GM04504 (cell line): ENCODE measurements at places on chromosomes 12 and 14.

DNA sequence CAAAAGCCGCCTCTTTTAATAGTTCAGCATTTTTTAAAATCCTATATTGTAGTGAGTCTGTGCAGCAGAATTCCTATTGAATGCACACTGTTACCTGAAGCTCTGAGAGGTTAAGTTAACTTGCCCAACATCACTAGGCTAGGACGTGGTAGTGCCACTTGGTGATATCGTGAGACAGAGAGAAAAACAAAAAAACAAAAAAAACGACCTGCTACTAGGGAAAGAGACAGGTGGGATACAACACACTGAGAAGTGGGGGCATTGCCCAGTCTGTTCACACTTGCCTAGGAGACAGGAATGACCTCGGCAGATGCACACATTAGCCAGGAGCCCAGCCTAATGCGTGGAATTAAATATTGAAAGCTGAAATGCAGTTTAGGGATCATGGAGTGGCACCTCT is 129.7 kb upstream of the CCND2 start:
- no peak for DNase-seq

DNA sequence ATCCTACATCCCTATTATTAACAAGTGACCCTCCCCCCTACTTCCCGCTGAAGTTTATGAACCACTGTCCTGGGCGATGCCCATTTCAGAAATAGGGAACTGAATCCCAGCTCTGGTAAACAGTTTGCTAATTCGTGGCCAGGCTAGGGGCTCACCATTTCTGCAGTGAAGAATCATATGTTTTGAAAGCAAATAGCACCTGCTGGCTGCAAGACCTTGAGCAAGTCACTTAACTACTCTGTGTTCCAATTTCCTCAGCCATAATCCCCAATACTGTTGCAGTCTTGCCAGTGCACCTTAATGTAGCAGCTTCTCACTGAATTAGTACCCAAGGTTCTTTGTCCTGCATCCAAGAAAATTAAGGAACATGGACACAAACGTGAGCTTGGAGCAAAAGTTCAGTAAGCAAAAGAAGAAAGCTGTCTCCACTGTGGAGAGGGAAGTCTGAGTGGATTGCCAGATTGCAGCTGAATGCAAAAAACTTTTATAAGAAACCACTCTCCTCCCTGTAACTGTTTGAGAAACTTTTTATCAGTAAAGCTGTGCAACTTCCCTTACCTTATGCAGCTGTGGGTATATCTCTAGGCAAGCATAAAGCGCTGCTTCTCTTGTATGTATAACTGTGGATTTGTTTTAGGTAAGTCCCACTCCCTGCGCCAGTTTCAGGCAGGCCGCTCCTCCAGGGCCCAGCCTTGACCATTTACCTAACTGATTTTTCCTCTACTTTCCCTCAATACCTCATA is 824 bp downstream of the OAS1 start:
- no peak for DNase-seq

GRCh38 chr14:100436745-100437406 is 113.7 kb downstream of the SLC25A47 start:
- DNase-seq = no peak

GRCh38 chr14:95895720-95896119 is 19.1 kb downstream of the TUNAR start:
- DNase-seq = no peak

DNA sequence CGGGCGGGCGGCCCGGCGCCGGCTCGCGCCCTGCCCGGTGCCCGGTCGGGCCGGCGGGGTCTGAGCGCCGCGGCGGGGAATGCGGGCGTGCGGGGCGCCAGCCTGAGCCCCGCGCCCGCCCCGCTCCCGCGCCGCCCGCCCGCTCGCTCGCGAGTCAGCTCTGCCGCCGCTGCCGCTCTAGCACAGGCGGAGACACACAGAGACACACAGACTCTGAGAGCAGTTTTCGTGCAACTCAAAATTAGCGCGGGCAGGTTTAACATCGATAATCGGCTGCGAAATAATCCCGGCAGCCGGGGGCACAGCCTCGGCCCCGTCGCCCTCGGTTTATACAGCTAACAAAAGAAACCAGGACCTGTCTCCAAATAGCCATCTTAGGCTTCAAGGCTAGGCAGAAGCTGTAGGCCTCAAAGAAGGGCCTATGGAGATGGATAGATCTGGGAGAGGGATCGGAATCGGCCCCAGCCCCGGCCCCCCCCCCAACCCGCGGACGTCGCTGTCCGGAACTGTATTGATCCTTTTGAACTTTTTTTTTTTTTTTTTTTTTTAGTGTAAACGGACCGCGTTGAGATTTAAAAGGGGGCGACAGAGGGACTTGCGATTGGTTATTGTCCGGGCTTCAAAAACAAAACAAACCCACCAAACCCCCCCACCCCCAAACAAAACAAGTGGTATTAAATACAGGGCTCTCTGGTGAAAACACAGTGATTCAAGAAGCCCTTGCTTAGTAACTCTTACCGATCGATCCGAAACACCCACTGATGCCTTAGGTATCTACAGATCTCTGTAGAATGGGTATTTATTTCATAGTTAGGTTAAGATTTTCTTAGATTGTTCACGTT is 1.1 kb downstream of the ARID2 start:
- no peak for DNase-seq

DNA sequence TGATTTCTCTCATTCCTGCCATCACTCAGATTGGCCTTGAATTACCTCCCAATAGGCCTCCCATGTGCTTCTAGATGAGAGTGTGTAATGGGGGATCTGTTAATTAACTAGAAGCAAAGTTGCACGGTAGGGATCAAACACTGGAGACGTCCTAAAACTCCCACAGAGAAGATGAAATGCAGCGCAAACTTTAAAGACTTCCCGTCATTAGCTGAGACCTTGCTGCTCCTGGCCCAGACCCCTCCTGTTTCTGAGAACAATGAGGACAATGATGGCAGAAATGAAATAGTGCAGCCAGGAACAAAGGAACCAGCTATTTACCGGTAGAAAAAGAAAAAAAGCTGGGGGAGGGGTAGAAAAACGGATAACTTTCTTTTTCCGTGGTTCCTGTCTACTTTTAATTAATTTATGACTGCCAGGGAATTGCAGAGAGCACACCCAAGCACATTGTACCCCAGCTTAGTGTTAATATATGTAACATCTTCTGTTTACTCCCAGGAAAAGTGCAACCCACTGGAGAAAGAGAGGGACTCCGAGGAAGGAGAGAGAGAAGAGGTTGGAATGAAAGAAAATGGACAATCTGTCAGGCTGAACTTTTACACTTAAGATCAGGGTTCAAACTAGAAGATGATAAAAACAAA is 280.7 kb upstream of the SOX5 start:
- DNase-seq = no peak

DNA sequence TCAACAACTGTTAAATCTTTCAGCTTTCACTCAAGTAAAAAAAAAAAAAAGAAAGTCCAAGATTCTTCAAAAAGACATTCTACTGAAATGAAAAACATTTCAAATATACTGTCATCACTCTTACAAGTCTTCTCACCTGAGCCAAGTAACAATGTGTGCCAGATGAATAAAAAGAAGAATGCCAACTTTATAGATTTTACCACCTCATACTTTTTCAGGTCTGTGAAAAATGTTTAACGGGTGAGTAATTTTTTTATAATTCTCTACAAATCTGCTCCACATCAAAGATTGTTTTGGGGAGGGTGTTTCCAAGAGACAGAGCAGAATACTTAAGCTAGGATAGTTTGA is 181.0 kb upstream of the BMP4 start:
- no peak for DNase-seq

GRCh38 chr12:65326616-65327015 is 48.1 kb downstream of the MSRB3 start:
- DNase-seq = no peak

DNA sequence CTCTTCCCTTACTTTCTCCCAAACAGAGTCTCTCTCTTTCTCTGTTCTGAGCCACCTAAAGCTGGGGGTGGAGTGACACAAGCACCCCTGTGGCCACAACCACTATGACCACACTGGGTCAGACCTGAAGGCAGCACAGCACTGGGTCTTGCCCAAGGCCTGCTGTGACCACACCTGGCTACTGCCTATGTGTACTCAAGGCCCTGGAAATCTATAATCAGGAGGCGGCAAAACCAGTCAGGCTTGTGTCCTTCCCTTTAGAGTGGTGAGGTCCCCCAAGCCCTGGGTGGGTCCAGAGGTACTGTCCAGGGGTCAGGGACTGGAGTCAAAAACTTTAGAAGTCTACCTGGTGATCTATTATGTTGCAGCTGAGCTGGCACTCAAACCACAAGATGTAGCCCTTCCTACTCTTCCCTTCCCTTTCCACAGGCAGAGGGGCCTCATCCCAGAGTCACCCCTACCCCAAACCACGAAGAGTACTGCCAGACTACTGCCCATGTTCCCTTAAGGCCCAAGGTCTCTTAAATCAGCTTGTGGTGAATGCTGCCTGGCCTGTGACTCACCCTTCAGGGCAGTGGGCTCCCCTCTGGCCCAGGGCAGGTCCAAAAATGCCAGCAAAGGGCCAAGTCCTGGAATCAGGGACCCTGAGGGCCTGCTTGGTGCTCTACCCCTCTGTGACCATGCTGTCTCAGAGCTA is 179.8 kb upstream of the DYRK2 start:
- DNase-seq = no peak

- no peak for DNase-seq
Measured at GRCh38 chr14:74539503-74539902, 45.9 kb downstream of the ISCA2 start.

DNA sequence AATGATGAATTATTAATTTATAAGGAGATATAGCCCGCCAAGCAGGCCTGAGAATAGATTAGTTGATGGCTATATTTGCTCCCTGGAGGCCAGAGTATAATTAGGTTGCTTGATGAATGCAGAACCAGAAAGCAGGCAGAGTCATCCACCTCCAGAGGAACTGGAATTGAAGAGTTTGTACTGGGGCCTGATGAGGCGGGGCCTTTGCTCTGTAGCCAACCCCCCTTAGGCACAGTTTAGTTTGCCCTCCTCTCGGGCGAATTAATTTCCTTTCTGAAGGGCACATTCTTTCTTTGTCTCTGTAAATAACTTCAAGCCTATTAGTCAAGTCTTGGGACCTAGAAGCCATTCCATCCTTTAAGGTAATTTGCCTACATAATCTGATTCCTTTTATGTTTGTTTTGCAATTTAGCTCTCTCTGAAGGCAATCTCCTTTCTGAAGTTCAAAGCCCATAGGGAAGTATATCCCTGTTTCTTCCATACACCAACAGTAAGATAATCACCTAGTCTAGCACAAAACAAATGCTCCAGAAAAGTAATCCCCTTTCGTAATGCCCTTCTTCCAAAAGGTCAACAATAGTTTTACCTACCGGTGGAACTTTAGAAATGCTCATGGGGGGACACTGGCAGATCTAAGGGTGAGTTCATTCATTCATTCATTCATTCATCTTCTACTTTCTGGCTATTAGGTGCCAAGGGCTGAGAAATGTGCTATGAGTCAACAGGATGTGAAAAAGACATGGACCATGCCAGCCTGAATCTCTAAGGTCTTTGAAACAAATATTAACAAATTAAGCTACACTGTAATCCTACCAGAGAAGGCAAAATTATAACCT is 84.8 kb upstream of the NUDT4 start:
- DNase-seq = no peak

- DNase-seq = no peak
Measured at GRCh38 chr12:79933532-79934264, 1.2 kb downstream of the PPP1R12A start.

DNA sequence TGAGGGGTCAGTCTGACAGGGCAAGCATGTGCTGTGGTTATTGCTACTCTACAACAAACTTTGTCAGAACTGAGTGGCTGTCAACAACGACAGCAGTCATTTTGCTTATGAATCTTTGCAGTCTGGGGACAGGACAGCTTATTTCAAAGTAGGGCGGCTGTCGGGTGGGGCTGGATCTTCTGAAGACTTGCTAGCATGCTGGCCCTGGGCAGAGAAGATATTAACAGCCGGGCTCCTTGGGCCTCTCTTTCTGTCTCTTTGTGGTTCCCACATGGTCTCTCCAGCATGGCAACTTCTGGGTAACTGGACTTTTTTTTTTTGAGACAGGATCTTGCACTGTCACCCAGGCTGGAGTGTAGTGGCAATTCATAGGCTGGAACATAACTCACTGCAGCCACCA is 33.9 kb upstream of the ALDH2 start:
- no peak for DNase-seq

- DNase-seq = no peak
Measured at GRCh38 chr14:30559638-30560091, 707 bp downstream of the G2E3 start.

DNA sequence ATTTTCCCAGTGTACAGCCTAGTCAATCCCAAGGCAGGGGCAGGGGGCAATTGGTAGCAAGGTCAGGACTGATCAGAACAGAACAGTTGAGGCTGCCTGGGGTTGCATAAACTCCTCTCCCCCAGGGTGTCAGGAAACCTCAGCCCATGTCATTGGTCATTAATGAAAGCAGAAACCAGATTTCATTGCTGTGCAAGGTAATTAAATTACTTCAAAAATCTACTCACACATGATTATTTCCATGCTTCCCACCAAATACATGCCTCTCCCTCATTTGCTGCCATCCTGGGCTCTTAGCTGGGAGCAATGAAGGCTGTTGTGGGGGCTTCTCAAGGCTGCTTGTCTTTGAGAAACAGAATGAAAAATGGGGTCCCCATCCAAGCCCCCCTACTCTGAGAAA is 124.2 kb downstream of the PHETA1 start:
- DNase-seq = no peak

DNA sequence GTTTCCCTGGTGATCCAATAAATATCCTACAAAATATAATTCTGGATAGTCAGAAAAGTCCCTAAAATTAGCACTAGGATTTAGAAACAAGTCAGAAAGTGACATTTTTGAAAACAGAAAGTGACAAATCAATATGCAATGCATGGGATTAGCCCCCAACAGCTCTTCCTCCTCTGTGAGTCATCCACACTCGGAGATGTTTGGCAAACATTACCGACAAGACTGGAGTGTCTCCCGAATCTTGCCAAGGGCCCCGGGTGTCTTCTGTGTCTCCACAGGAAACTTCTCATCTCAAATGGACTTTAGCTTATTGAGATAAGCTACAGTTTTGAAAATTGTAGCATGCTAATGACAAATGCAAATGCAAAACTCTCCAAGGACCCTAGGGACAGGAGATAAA is 398.9 kb upstream of the CCDC196 start:
- DNase-seq = no peak

DNA sequence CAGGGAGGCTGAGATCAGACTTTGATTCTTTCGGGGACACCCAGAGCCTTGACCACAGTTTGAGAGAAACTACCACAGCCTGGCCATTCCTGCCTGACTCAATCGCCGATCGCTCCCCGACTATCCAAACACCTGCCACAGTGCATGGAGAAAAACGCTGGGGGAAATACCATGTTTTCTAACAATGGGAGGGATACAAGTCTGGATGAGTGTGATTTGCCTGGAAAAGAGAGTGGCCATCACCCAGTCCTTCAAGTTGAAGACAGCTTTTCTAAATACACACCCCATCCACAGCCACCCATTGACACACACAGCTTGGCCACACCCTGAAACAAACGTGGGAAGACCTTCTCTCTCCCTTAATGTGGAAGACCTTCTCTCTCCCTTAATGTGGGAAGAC is 6.7 kb upstream of the VASH1 start:
- DNase-seq = no peak

DNA sequence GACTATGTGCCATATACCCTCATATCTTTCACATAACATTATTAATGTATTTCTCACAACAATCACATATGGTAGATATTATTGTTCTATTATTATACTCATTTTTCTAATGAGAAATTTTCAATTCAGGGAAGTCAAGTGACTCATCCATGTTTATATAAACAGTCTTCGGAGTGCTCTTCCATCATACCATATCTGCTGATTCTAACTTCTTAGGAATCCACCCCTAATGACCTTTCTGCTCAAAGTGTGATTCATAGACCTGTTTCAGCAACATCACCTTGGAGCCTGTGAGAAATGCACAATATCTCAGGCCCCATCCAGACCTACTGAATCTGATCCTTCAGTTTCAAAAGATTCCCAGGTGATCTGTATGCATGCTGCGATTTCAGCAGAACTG is 39.8 kb upstream of the OVCH1 start:
- no peak for DNase-seq
